ENCODE measurements at places on chromosomes 12 and 14.
A peak's percentile ranks its signal among the peaks of the same experiment; 100 is the strongest.

GRCh38 chr12:132003846-132004245 is 54.1 kb downstream of the EP400 start:
- no peaks in the 10 kb centered on the region for H3K4me1 ChIP-seq
- no peak overlapping the region for H3K4me3 ChIP-seq
- DNase-seq = no peak
- H3K36me3 ChIP-seq = peaks cover 28% of the 10 kb centered on the region

GRCh38 chr14:61335049-61335448 is 13.7 kb downstream of the PRKCH start:
- no peaks in the 10 kb centered on the region for H3K27me3 ChIP-seq
- H3K27ac ChIP-seq = peak overlapping the region; percentile 79
- H3K4me1 ChIP-seq = peaks cover 91% of the 10 kb centered on the region

GRCh38 chr12:120754792-120755191 is 29.2 kb downstream of the ACADS start:
- H3K4me3 ChIP-seq = no peak overlapping the region
- no peaks in the 10 kb centered on the region for H3K27me3 ChIP-seq
- DNase-seq = no peak
- no peaks in the 10 kb centered on the region for H3K4me1 ChIP-seq
- no peaks in the 10 kb centered on the region for H3K36me3 ChIP-seq

DNA sequence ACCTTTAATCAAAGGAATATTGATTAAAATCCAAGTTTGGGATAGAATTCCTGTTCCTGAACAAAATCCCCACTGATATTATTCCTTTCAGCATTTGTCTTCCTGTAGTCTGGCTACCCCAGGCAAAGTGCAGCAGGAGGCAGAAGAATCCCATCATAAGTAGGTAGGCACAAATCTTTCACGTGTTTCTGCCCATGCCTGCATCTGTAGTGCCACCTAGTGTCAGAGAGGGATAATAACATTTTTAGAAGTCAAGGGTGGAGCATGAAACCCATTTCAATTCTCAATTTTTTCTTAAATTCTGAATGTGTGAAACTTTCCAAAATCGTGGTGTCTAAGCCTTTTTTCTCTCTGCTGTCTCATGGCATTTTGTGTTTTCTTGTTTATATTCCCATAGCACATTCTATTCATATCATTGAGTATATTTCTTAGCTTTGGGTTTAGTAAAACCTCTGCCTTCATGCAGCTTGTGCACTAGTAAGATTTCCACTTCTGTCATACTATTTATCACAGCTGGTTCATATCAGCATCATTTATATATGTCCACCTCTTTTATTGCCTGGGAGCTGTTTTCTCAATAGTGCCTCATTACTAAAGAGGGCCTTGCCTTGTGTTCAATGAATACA is 47.8 kb upstream of the RERG start:
- no peak overlapping the region for H3K27ac ChIP-seq
- H3K36me3 ChIP-seq = no peaks in the 10 kb centered on the region
- no peak overlapping the region for H3K4me3 ChIP-seq
- no peaks in the 10 kb centered on the region for H3K27me3 ChIP-seq

DNA sequence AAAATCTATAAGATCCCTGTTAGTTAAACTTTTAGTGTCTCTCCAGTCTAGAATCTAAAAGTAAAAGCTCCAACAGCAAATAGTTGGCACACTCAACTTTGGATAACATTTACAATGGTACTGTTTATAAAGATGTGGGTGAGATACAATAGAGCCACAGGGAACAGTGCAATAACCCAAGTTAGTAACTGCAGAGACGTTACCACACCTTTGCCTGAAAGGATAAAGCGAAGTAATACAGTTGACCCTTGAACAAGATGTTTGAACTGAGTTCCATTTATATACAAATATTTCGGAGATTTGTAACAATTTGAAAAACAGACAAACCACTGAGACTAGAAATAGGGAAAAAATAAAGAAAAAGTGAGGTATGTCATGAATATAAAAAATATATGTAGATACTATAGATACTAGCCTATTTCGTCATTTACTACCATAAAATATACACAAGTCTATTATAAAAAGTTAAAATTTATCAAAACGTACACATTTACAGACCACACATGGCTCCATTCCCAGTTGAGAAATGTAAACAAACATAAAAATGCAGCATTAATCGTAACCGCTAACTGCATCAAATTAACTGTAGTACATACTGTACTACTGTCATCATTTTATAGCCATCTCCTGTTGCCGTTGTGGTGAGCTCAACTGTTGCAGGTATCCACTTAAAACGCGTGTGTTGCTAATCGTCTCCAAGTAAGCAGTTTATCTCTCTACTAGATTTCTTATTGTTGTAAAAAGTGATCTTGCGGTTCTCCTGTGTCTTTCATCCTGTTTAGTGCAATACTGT is 56.5 kb upstream of the HIF1A start:
- no peak for DNase-seq
- H3K27me3 ChIP-seq = no peaks in the 10 kb centered on the region
- no peaks in the 10 kb centered on the region for H3K4me1 ChIP-seq
- no peak overlapping the region for H3K27ac ChIP-seq

DNA sequence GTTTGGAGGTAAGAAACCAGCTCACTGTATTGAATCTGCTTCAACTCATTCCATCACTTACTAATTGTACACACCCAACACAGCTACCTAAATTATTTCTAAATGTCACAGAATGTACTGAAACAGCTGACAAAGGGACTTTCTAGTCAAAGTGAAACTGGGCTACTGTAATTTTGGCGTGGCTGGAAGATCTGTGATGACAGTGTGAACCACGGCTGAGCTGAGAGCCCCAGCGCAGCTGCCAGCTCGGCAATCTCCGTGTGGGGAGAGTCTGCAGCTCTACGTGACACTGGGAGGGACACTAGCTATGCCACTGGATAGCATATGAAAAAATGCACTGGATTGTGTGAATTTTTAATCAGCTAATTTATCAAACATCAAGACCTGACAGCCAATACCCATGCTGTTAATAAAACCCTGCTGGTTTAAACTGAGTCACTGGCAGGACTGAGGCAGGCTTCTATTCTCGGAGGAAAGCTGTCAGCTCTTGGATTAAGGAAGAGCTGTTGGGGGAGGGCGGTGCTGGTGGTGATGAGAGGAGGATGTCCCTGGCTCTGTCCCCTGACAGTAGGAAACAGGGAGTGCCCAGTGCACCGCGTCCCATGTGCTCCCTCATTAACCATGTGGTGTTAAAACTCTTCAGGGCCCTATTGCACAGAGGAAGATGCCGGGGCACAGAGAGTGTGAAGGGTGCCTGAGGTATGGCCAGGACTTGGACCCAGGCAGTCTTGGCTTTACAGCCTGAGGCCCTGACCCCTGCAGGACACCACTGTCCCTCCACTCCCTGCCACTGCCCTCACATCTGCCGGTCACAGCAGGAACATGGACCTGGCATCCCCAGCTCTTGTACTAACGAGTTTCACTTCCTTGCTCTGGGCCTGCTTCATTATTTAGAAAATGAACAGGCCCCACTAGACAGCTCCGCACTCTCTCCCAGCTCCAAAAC is 13.3 kb downstream of the SLC15A4 start:
- H3K27me3 ChIP-seq = no peaks in the 10 kb centered on the region
- H3K27ac ChIP-seq = no peak overlapping the region
- H3K4me3 ChIP-seq = no peak overlapping the region

- no peaks in the 10 kb centered on the region for H3K36me3 ChIP-seq
- H3K27ac ChIP-seq = no peak overlapping the region
- no peaks in the 10 kb centered on the region for H3K4me1 ChIP-seq
- H3K27me3 ChIP-seq = no peaks in the 10 kb centered on the region
- no peak overlapping the region for H3K4me3 ChIP-seq
Observed at GRCh38 chr12:80846952-80847351, 90.8 kb downstream of the LIN7A start.

DNA sequence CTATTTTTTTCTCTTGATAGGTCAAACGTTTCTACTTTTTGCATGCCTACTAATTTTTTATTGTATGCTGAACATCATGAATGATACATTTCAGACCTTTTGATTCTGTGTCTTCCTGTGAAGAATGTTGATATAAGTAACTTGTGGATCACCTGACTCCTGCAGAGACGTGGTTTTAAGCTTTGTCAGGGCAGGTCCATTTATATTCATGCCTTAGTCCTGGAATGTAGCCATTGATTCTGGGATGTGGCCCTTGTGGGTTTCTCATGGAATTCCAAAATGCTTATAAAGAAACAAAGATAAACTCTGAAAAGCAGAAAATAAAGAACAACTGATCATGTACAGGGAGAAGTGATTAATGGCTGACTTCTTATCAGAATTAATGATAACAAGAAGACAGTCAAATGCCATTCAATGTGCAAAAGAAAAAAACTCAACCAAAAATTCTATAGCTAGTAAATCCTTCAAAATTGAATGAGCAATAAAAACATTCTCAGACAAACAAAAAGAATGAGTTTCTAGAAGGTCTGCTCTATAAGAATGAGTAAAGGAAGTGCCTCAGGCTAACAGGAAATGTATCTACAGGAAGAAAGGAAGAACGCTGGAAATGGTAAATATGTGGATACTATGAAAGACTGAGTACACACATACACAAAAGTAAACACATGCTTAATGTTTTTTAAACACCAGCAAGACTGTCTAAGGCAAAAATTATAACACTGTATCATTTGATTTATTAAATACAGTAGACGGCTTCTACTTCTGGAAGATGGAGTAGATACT is 284.8 kb upstream of the DIO3 start:
- no peaks in the 10 kb centered on the region for H3K4me1 ChIP-seq
- H3K36me3 ChIP-seq = no peaks in the 10 kb centered on the region
- no peak for DNase-seq
- no peak overlapping the region for H3K27ac ChIP-seq
- no peak overlapping the region for H3K4me3 ChIP-seq

- no peak for DNase-seq
- no peaks in the 10 kb centered on the region for H3K4me1 ChIP-seq
- H3K4me3 ChIP-seq = no peak overlapping the region
- H3K27ac ChIP-seq = no peak overlapping the region
- no peaks in the 10 kb centered on the region for H3K27me3 ChIP-seq
- no peaks in the 10 kb centered on the region for H3K36me3 ChIP-seq
Observed at GRCh38 chr12:130213249-130213648, 51.0 kb downstream of the FZD10 start.

DNA sequence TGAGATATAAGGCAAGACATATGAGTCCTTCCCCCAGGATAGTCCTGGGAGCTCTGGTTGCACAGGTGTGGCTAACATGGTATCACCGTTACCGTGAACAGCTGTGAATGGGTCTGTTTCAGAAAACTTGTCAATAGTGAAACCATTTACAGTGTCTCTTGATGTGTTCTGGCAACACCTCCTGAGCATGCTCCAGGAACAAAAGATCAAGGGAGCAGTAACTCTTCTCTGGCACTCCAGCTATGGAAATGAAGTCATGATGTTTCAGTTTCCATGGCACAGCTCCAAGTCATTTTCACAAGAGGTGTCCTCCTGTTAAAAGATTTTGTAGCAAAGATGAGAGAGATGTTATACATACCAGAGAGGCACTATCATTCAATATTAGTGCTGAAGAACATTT is 253.7 kb downstream of the SNAPC1 start:
- no peaks in the 10 kb centered on the region for H3K36me3 ChIP-seq
- no peak overlapping the region for H3K27ac ChIP-seq
- H3K4me1 ChIP-seq = no peaks in the 10 kb centered on the region
- no peak for DNase-seq
- no peaks in the 10 kb centered on the region for H3K27me3 ChIP-seq
- H3K4me3 ChIP-seq = no peak overlapping the region

- no peak for DNase-seq
- H3K36me3 ChIP-seq = no peaks in the 10 kb centered on the region
- H3K27ac ChIP-seq = no peak overlapping the region
- no peak overlapping the region for H3K4me3 ChIP-seq
- no peaks in the 10 kb centered on the region for H3K4me1 ChIP-seq
Observed at GRCh38 chr12:107602446-107602845, 83.2 kb upstream of the PWP1 start.

GRCh38 chr12:13472690-13473089 is 276.2 kb downstream of the EMP1 start:
- H3K36me3 ChIP-seq = no peaks in the 10 kb centered on the region
- no peaks in the 10 kb centered on the region for H3K27me3 ChIP-seq
- no peak overlapping the region for H3K4me3 ChIP-seq
- no peak for DNase-seq

GRCh38 chr12:45775964-45776363 is 46.5 kb downstream of the ARID2 start:
- H3K27ac ChIP-seq = no peak overlapping the region
- peaks cover 11% of the 10 kb centered on the region for H3K4me1 ChIP-seq
- no peaks in the 10 kb centered on the region for H3K27me3 ChIP-seq
- H3K36me3 ChIP-seq = no peaks in the 10 kb centered on the region

- peaks cover 6% of the 10 kb centered on the region for H3K36me3 ChIP-seq
- H3K4me3 ChIP-seq = no peak overlapping the region
- peak; percentile 27 for DNase-seq
Observed at GRCh38 chr12:96211988-96212387, 17.8 kb downstream of the ELK3 start.

DNA sequence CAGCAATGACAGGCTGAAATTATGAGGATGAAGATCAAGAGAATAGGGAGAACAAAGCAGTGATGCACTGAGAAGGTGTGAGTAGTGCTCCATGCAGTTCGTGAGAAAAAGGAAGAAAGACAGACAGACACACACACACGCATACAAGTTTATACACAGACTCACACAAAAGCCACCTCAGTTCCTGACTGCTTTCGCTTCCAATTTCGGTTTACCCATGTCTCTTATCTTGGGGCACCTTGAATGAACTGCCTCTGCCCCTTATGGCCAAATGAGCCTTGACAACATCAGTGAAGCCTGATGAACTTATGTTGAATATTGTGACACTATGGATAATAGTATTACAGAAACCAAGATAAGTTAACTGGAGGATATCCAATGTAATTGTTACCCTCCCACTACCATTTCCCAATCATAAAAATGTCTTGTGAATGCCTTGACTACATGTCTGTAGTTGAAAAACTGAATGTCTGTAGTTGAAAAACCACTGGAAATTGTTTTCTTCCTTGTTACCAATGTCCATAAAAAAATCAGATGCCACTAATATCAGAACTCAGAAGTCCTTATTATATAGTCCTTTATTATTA is 380.4 kb upstream of the DDHD1 start:
- DNase-seq = no peak
- no peaks in the 10 kb centered on the region for H3K27me3 ChIP-seq
- H3K36me3 ChIP-seq = no peaks in the 10 kb centered on the region
- no peak overlapping the region for H3K4me3 ChIP-seq
- no peaks in the 10 kb centered on the region for H3K4me1 ChIP-seq
- H3K27ac ChIP-seq = no peak overlapping the region

GRCh38 chr14:53570411-53571387 is 385.9 kb downstream of the BMP4 start:
- H3K4me3 ChIP-seq = no peak overlapping the region
- no peak overlapping the region for H3K27ac ChIP-seq
- H3K36me3 ChIP-seq = no peaks in the 10 kb centered on the region
- no peak for DNase-seq
- H3K4me1 ChIP-seq = no peaks in the 10 kb centered on the region

GRCh38 chr12:122030424-122031035 is 8.8 kb downstream of the BCL7A start:
- peaks cover 8% of the 10 kb centered on the region for H3K27me3 ChIP-seq
- no peak overlapping the region for H3K4me3 ChIP-seq
- no peak overlapping the region for H3K27ac ChIP-seq
- H3K36me3 ChIP-seq = no peaks in the 10 kb centered on the region

GRCh38 chr12:15502211-15502610 is 179.9 kb downstream of the PTPRO start:
- H3K4me3 ChIP-seq = no peak overlapping the region
- H3K4me1 ChIP-seq = no peaks in the 10 kb centered on the region
- H3K27me3 ChIP-seq = no peaks in the 10 kb centered on the region
- DNase-seq = no peak
- H3K27ac ChIP-seq = no peak overlapping the region
